ENCODE measurements at places on chromosomes 16 and 17. TPM values are rescaled to one million over a fixed set of nuclear protein-coding genes. Genes with fewer than 3 reads are reported as not detected.

- H3K27ac ChIP-seq = no peak overlapping the region
- no peaks in the 10 kb centered on the region for H3K36me3 ChIP-seq
- H3K4me1 ChIP-seq = no peaks in the 10 kb centered on the region
- no peak overlapping the region for H3K4me3 ChIP-seq
- H3K27me3 ChIP-seq = no peaks in the 10 kb centered on the region
- no peak for DNase-seq
These were observed 81.3 kb downstream of the CDYL2 start for GRCh38 chr16:80723091-80723490.

DNA sequence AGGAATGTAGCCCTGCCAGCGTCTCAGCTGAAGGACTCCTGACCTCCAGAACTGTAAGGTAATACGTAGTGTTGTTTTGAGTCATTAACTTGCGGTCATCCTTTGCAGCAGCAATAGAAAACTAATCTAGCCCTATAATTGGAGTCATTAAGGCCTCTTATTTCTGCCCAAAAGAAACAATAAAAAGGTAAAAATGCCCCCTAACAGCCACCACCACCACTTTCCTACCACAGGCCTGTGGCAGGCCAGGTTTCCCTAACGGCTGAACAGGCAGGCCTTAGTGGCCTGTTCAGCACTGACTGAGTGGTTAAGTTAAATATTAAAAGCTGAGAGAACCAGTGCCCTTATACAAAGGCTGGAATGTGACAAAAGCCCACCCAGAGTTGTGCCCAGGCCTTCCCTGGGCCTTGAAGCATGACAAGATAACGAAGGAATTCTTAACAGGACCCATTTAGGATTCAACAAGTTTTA is 286.5 kb upstream of the ERCC4 start:
- H3K27me3 ChIP-seq = no peaks in the 10 kb centered on the region
- no peak for DNase-seq
- no peak overlapping the region for H3K27ac ChIP-seq

GRCh38 chr16:15440852-15441251 is 6.5 kb downstream of the BMERB1 start:
- peaks cover 49% of the 10 kb centered on the region for H3K4me1 ChIP-seq
- DNase-seq = no peak
- H3K36me3 ChIP-seq = no peaks in the 10 kb centered on the region
- H3K27me3 ChIP-seq = no peaks in the 10 kb centered on the region
- no peak overlapping the region for H3K27ac ChIP-seq

DNA sequence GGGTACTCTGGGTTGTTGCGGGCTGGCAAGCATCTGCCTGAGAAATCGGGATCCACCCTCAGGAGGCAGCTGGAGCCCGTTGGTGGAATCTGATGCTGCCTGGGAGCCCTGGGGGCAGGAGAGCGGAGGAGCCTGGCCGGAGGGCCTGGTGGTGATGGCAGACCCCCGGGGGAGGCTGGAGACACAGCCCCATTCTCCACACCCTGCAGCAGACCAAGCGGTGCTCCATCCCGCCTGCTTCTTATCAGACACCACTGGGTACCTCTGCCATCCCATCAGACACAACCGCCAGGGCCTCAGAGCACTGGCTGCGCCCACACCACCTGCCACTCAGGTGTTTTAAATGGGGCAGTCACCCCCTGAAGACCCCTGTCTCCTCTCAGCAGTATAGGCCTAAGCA is 103.9 kb downstream of the RBFOX3 start:
- no peaks in the 10 kb centered on the region for H3K36me3 ChIP-seq
- H3K4me1 ChIP-seq = no peaks in the 10 kb centered on the region
- DNase-seq = no peak
- no peak overlapping the region for H3K4me3 ChIP-seq
- H3K27me3 ChIP-seq = peaks cover 96% of the 10 kb centered on the region
- no peak overlapping the region for H3K27ac ChIP-seq

Gene TBX21
- total RNA-seq = not detected

Gene HSF4
- 3.5 TPM for total RNA-seq

DNA sequence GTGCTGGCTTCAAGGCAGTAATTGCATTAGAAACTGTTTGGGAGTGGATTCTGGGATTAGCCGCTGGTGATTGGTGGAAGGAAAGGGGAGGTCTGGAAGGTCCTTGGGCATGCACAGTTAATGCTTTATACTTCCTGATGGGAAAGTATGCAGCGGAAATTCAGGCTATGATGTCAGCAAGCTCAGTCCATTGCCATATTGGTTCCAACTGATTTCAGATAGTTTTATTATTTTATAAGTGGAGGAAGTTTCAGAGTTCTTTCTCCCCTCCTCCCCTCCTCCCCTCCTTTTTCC is 8.1 kb upstream of the CMTR2 start:
- H3K36me3 ChIP-seq = no peaks in the 10 kb centered on the region
- DNase-seq = no peak
- peaks cover 13% of the 10 kb centered on the region for H3K27me3 ChIP-seq
- H3K27ac ChIP-seq = peak overlapping the region; percentile 28
- peaks cover 18% of the 10 kb centered on the region for H3K4me1 ChIP-seq

Gene CCDC92B
- not detected for total RNA-seq

Gene HBM
- total RNA-seq = not detected

DNA sequence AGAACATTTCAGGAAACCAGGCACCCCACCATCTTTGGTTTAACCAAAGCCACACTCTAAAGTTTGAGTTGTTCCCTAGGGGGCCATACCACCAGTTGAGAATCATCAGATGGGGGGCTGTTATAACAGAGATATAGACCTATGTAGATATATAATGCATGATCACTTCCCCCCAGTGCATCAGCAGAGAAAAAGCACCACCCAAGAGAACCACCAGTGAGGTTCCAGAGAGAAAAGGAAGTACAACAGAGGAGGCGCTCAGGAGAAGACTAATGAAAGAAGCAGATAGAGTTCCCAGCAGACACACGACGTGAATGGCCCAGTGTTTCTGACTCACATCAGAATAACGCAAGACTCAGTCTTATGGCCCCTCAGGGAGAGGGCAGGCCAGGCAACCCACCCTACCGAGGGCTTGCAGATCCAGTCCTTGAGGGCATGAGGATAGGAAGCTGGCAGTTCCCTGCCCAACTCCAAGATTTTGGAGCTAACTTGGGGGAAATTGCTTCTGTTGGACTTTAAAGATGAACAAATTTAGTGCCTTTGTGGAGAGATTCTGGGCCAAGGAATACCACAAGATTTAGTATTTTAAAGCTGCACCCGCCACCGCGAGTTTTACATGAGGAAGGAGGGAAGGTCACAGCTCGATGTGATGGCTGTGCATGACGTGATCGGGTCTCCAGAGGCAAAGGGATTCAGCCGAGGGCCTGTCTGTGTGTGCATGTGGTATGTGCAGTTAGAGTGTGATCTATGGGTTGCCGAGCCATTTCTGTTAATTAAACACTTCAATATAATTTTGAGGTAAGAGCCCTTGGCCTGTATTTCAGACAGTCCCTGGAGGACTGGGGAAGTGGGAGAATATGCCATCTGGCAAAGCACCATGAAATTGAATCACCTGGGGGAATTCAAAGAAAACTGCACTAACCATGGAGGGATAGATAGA is 53.1 kb downstream of the AIPL1 start:
- H3K27ac ChIP-seq = no peak overlapping the region
- no peaks in the 10 kb centered on the region for H3K27me3 ChIP-seq
- DNase-seq = no peak
- no peaks in the 10 kb centered on the region for H3K4me1 ChIP-seq
- no peak overlapping the region for H3K4me3 ChIP-seq

DNA sequence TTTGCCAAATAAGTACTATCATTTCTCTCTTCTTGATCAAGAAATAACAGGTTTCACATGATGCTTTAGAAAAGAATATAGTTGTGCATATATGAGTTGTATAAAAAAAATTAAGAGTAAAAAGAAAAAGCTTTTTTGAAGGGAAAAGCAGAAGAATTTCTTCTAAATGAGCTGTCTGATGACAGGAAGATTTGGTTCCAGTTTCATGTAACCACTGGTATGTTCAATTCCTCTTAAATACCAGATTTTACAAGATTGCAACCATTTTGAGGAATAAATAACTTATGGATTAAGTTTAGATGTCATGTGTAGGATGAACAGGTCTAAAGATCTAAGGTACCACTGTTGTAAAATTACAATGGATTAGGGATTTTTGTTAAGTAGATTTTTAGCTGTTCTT is 45.0 kb downstream of the VMP1 start:
- peak overlapping the region; percentile 34 for H3K27ac ChIP-seq
- no peak for DNase-seq
- peaks cover 72% of the 10 kb centered on the region for H3K4me1 ChIP-seq

- H3K27me3 ChIP-seq = peaks cover 4% of the 10 kb centered on the region
- no peak for DNase-seq
- no peaks in the 10 kb centered on the region for H3K36me3 ChIP-seq
- peaks cover 21% of the 10 kb centered on the region for H3K4me1 ChIP-seq
- no peak overlapping the region for H3K4me3 ChIP-seq
These were observed 228.9 kb upstream of the TNRC6C start for GRCh38 chr17:77729587-77729986.

Gene NGFR
- 0.41 TPM for total RNA-seq

Gene SMIM22
- total RNA-seq = not detected

Gene HOXB7
- not detected for total RNA-seq

Gene FBXW10
- 0.04 TPM for total RNA-seq

GRCh38 chr16:81901484-81901883 is 109.8 kb downstream of the SDR42E1 start:
- no peaks in the 10 kb centered on the region for H3K27me3 ChIP-seq
- no peak overlapping the region for H3K27ac ChIP-seq
- H3K4me3 ChIP-seq = no peak overlapping the region

Gene MRM1
- 11.3 TPM for total RNA-seq

Gene HES7
- not detected for total RNA-seq

DNA sequence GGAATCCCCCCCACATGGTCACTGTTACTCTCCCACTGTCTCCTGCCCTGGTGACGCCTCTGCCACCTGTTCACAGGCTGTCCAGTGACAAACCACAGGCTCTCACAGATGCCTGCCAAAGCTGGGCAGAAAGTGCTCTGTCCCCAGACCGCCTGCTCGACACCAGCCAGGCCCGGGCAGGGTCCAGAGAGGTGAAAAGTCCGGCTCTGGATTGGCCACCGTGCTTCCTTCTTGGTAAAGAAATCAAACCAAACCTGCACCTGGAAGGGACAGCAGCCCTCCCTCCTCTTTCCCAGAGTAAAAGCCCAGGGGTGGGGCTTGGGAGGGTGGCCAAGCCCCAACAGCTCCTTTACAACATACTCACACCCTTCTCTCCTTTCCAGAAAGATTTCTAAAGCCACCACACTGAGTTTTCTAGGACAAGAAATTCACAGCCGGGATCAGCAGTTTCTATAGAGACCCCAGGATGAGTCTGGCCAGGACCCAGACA is 6.2 kb downstream of the PCGF2 start:
- DNase-seq = no peak
- peaks cover 56% of the 10 kb centered on the region for H3K4me1 ChIP-seq
- peak overlapping the region; percentile 48 for H3K27ac ChIP-seq
- H3K27me3 ChIP-seq = no peaks in the 10 kb centered on the region
- H3K4me3 ChIP-seq = no peak overlapping the region

DNA sequence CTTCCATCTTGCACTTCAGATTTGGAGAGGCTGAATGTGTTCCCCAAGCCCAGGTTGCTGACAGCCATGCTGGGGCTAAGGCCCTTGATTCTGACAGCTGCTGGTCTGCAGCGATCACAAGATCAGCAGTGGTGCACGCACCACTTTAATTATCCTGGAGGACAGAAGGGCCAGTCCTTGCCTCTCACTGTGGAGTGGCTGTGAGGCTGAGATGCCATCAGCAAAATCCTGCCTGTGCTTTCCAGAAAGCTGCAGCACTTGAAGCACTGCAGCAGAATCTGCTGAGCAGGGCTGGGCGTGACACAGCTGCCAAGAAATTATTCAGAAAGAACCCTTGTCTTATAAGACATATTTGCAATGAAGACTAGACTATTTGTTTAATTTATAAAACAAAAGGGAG is 37.1 kb downstream of the NUP93 start:
- no peak overlapping the region for H3K27ac ChIP-seq
- no peak for DNase-seq
- no peaks in the 10 kb centered on the region for H3K4me1 ChIP-seq
- H3K4me3 ChIP-seq = no peak overlapping the region

DNA sequence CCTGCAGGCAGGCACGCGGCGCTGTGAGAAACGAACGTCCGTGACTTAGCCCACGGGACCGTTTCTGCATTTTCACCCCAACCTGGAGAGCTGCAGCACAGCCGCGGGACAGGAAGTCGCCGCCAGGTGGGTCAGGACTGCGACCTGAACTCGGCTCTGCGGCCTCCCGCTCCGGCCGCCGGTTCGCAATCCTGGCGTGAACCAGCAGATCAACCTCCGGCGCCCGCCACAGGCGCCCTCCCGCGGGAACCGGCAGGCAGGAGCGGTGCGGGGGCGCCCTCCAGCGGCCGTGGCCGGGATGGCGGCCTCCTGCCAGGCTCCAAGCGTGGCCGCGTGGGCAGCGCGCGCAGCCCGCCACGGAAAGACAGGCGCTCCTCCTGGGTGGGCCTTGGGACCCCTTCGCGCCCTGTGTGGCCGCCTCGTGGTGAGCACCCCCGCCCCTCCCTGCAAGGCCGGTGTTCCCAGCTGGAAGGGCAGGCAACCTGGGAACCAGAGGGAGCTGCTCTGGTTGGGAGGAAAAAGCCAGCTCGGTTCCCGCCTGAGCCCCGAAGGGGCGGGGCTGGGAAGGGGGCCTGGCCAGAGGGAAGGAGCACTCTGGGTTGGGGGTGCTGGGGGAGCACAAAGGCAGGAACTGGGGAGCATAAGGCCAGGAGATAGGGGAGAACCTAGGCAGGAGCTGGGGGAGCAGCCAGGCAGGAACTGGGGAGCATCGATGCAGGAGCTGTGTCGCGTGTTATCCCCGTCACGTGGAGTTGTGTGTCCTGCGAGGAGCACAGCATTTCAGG is 28.2 kb downstream of the ACTG1 start:
- no peak overlapping the region for H3K27ac ChIP-seq
- DNase-seq = peak; percentile 76
- no peak overlapping the region for H3K4me3 ChIP-seq
- peaks cover 5% of the 10 kb centered on the region for H3K27me3 ChIP-seq
- peaks cover 62% of the 10 kb centered on the region for H3K4me1 ChIP-seq

Gene VTN
- total RNA-seq = 108 TPM

Gene TEDC2
- 24.4 TPM for total RNA-seq

DNA sequence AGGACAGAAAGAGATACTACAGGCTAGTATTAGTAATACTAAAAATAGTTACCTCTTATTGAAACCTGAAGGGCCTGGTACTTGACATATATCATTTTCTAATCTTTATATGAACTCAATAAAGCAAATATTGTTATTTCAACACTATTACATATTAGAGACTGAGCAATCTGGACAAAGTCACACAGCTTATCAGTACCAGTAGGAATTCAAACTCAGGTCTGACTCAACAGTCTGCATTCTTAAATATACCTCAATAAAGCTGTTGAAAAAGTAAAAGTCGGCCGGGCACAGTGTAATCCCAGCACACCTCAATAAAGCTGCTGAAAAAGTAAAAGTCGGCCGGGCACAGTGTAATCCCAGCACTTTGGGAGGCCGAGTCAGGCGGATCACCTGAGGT is 67.4 kb downstream of the KANSL1 start:
- H3K36me3 ChIP-seq = no peaks in the 10 kb centered on the region
- no peaks in the 10 kb centered on the region for H3K27me3 ChIP-seq
- H3K4me1 ChIP-seq = peaks cover 21% of the 10 kb centered on the region

GRCh38 chr17:41863074-41863848 is 2.0 kb downstream of the KLHL11 start:
- peak overlapping the region; percentile 91 for H3K4me3 ChIP-seq
- no peaks in the 10 kb centered on the region for H3K36me3 ChIP-seq
- no peak overlapping the region for H3K27ac ChIP-seq
- no peak for DNase-seq
- H3K27me3 ChIP-seq = no peaks in the 10 kb centered on the region

Gene UMOD
- not detected for total RNA-seq
